ENCODE measurements at places on chromosomes 1 and 21.

GRCh38 chr1:177315261-177315660 is 144.5 kb downstream of the BRINP2 start:
- no peak for DNase-seq

DNA sequence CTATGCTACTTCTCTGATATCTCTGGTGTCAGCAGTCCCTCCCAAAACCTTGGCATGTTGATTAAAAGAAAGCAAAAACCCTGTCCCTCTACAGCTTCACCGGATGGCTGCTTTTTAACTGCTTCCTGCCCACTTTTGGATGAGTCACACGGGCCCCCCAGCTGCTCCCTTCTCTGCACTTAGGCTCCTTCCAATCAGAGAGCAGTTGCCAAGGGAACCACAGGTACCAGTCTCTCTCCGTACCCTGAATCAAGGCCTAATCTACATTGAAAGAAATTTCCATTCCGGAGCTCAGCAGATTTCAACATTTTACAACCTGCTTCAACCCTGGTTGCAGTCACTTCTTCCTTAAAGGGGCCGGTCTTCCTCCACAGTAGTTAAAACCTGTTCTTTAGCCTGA is 70.6 kb upstream of the GJB5 start:
- DNase-seq: no peak

- no peak for DNase-seq
These were observed 41.3 kb downstream of the ARID4B start for GRCh38 chr1:235286667-235287066.

DNA sequence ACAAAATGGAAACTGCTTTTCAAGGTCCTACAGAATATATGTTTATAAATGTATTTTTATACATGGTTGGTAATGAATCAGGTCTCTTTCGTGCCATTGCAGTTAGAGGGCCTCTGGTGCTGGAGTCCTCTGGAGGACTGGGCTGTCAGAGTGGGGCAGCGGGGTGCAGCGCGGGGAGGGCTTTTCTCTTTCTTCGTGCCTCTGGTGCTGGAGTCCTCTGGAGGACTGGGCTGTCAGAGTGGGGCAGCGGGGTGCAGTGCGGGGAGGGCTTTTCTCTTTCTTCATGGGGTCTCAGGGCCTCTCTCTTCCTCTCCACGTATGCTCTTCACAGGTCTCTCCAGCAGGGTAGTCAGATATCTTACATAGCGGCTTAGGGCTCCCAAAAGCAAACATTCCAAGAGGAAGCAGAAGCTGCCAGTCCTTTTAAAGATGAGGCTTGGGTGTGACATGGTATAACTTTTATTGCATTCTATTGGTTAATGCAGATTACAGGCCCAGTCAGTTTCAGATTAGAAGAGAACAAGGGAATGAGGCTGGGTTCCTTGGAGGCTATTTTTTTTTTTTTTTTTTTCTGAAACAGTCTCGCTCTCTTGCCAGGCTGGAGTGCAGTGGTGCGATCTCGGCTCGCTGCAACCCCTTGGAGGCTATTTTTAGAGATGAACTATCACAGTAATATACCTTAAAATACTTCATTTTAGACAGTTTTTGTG is 13.1 kb downstream of the SDCCAG8 start:
- no peak for DNase-seq

GRCh38 chr21:14864211-14865021 is 200.4 kb downstream of the NRIP1 start:
- peak; percentile 32 for DNase-seq

- DNase-seq: no peak
These were observed 24.7 kb downstream of the CD53 start for GRCh38 chr1:110897681-110898080.

DNA sequence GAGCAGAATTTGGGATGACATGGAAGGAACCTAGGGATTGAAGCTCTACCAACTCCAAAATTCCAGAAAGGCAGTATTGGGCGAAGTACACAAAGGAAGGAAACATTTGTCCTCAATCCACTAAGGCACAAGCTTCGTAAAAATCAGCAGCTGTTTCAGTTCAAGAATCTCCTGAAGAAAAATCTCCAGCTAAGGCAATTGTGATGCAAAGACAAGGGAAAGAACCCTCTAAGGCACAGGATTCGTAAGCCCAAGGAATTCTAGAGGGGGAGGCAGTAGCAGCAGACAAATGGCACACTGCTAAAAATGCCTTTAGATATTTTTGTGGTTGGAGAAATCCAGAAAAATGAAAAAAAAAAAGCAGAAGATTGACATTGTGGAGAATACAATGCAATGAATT is 64.5 kb upstream of the PLPPR5 start:
- no peak for DNase-seq

DNA sequence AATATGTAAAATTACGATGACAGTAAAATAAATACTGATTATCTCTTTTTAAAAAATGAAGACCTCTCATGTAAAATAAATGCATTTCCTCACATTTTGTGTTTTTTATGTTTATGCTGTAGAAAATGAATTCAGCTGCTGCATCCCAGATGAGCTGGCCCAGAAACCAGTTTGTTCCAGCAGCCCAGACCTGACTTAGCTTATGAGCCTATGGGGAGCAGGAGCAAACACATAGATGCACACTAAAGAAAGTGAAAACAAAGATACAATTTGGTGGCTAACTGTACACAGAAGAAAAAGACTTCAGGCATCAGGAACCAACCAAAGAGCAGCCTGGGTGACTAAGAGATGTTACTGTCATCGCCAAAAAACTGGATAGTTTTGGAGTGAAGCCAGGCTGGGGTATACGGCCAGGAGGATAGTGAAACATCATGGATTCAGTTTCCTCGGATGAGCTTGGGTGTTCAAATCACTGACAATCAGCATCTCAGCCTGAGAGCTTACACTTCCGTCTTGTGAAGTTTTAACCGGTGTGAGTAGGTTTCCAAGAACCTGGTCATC is 113.9 kb upstream of the BACE2 start:
- DNase-seq: no peak

GRCh38 chr1:18580047-18580446 is 50.6 kb upstream of the PAX7 start:
- DNase-seq: no peak

- DNase-seq: no peak
These were observed 287.5 kb downstream of the LRRIQ3 start for GRCh38 chr1:73910466-73910865.

DNA sequence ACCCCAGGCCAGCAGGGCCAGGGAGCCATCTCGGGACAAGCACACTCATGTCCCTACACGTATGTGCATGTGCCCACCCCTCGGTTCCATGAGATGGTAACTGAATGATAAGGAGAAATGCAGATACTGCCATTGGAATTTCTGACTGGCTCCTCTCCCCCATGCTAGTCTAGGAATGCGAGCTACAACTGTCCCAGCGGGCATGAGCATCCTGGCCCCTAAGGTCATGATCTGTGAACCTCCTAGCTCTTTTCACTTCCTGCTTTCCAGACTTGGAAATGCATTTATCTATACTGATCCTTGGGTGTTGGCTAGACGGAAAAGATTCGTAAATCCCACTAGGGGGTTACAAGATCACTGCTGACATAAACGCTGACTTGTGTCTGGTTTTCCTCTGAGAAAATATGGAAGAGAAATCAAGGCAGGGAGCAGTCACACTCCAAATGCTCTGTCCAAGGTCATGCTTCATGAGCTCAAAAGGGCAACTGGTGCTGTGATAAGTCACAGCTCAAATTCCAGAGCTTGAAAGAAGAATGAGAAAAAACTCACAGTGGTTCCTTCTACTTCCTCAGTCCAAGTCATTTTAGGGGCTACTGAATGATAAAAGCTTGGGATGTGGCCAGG is 49.8 kb downstream of the SLC45A1 start:
- DNase-seq: no peak

DNA sequence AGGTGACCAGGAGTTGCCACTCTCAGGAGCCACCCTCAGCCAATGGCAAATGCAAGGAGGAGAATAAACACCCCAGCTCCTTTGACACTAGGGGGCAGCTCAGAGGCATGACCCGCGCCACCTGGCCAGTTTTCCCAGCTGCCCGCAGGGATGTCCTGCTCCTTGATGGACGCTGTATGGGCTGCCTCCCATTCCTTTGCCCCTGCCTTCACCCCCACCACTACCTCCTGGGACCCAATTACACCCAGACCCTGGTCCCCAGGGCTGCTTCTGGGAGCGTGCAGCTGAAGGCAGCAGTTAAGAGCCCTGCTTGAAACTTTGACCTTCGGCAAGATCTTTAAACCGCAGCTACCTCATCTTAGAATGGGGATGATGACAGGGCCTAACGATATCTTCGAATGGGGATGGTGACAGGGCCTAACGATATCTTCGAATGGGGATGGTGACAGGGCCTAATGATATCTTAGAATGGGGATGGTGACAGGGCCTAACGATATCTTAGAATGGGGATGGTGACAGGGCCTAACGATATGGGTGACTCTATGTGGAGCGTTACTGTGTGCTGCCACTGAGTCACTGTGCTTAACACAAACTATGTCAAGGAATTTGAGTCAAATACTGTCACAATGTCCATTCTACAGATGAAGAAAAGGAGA is 163.0 kb upstream of the KAZN start:
- no peak for DNase-seq

GRCh38 chr1:226919995-226920394 is 20.1 kb upstream of the COQ8A start:
- DNase-seq: no peak

DNA sequence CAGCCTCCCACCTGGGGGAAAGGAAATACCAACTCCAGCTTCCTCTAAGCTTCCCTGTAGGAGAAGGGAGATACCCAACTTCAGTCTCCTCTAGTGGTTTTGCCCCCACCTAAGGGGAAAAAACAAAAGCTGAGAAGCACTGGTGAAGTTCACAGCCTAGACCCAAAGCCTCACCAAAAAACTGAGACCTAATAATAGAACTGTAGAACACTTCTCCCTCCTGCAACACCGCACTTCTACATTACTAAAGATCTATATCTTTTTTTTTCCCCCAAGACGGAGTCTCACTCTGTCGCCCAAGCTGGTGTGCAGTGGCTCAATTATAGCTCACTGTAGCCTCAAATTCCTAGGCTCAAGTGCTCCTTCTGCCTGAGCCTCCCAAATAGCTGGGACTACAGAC is 43.2 kb downstream of the SLC2A1 start:
- no peak for DNase-seq

DNA sequence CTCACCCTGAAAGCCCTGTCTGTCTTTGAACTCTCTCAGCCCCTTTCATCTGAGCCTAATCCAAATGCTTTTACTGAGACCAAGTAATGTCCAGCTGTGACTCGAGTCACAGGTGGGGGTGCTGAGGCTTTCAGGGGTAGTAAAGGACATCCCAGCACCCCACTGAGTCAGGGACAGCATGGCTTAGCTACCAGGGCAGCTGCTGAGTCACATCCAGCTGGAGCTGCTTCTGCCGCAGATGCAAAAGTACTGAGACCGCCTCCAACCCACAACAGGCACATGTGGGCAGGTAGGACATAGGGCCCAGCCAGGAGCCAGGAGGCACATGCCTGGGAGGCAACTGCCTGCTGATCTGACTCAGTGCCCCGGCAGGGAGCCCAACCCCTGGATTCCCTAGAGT is 6.7 kb upstream of the VSIG8 start:
- no peak for DNase-seq

DNA sequence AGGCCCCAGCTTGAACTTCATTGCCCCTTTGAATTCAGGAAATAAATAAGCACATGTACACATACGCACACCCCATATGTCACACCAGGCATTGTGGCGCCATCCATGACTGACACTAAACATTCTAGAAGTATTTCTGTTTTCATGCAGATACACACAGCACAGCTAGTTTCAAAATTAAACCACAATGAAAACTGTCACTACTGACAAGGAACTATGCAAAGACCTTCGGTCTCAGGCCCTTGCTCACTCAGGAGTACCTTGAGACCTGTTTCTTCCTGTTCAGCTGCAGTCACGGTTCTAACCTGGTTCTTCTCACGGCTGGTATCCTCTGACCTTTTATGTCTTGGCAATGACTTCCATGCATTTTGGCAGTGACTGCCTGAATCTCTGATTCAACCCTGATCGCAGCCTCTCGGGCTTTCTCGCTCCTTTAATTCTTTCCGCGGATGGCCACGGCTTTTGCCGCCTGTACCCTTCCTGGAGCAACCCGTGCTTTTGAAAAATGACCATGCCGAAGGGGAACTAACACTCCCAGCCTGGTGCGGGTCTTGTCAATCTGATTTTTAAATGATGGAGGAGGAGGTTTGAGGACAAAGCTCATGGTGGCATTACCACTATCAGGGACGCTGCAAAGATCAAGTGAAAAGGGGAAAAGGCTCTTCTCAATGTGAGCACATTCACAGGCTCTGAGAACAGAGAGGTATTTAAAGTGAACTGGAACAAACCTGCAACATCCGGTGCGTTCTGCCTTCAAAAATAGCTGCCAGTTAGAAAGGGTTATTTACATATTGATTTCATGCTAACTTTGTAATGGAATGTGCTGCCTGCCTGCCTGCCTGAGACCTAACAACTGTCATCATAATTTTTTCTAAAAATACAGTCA is 384.6 kb downstream of the RRAGC start:
- DNase-seq: no peak

- no peak for DNase-seq
These were observed 858.0 kb downstream of the USP25 start for GRCh38 chr21:16587681-16588375.

DNA sequence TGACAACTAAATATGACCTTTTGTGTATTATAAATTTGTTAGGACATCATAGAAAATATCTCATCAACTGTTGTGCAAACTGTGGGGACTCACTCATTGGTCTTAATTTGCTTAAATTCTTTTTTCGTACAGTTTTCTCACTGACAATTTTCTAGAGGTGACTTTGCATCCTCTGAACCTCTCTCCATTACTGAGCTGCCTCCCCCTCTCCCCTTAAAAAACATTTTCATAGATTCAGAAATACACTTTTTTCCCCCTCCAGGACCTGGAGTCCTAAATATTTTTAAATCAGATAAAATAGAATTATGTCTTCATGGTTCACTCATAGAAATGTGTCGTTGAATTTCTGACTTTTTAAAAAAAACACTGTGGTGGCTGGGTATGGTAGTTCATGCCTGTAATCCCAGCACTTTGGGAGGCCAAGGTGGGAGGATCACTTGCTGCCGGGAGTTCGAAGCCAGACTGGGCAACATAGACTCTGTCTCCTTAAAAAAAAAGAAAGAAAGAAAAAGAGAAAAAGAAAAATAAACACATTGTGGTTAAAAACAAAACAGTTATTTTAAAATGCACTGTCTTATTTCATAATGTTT is 1.5 kb downstream of the CNST start:
- no peak for DNase-seq

- DNase-seq: no peak
These were observed 192.8 kb upstream of the NR5A2 start for GRCh38 chr1:199834711-199835110.

GRCh38 chr1:203512848-203513584 is 19.1 kb downstream of the OPTC start:
- DNase-seq: no peak

GRCh38 chr21:41712201-41712600 is 54.7 kb downstream of the RIPK4 start:
- DNase-seq: no peak

DNA sequence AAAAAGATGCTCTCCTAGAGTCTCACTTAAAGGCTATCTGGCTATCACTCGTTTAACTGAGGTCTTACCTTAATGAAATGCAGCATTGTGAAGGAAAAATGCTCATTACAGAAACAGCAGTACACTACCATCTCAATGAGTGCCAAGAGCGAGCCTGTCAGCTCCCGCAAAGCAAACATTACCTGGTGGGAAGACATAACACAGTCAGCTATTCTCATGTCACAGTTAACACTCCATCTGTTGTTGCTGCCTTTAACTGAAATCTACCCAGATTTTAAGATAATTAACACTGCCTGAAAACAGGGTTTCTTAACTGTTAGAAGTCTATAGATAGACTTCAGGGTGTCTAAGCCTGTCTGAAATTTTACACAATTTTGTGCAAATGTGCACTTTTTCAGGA is 39.1 kb downstream of the PCSK9 start:
- no peak for DNase-seq

GRCh38 chr21:41459884-41460534 is 34.0 kb downstream of the MX1 start:
- no peak for DNase-seq

Data from CMK (cell line).